ENCODE measurements at places on chromosomes 1 and 21. TPM values are rescaled to one million over a fixed set of nuclear protein-coding genes. Genes with fewer than 3 reads are reported as not detected.

- DNase-seq: no peak
These were observed 2.7 kb downstream of the AMPD2 start for GRCh38 chr1:109622137-109622892.

DNA sequence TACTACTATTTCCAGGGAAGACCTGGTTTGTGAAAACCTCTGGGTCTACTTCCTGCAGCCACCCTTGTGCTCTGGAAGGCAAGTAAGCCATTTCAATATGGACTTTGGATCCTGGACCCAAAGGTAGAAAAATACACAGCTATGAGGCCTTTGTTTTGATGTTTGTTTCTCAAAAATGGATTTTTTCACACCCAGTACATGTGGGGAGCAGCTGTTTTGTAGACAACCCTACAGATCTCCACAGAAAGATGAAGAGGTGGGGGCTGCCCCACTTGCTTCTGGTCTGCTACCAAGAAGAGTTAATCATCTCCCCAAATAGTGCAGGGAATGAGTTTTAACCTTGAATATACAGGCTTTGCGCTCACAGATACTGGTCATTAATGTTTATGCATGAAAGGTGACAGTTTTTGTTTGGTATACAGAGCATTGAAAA, 29.2 kb downstream of the ZNF281 start:
- no peak for DNase-seq

DNA sequence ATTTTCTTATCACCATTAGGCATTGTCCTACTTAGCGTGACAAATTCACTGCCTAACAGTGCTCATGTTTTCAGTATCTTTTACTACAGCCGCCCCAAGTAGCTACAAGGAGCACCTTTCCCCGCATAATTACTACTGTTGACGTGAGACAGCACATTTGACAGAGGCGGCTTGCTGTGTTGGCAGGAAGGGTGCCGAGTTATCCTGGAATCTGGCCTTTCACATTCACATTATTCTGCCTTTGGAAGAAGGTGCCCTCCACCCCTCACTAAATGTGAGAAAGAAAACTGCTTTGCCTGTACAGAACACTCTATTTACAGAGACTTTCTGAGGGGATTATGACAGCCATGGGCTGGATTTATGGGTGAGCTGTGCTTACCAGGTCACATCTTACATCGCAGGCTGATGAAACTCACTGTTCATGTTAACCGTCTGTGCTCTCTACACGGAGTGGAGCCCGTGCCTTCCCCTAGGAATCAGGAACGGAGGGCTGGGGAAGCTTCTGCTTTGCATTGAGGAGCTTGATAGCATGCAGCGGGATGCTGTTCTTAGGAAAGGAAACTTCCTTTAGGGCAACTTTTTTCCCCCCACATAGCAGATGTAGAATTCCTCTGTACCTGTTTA, 148.0 kb upstream of the ZRANB2 start:
- DNase-seq: no peak

GRCh38 chr1:1117469-1117831, 1.6 kb upstream of the C1orf159 start:
- DNase-seq: no peak

- peak; percentile 71 for DNase-seq
These were observed 38.7 kb downstream of the BTBD8 start for GRCh38 chr1:92118826-92119225.

The KIAA0040 gene
- 34.5 TPM for polyA plus RNA-seq

GRCh38 chr1:22556391-22557104, 6.7 kb upstream of the EPHA8 start:
- DNase-seq: no peak

GRCh38 chr1:117609471-117609911, 3.6 kb downstream of the TENT5C start:
- no peak for DNase-seq

DNA sequence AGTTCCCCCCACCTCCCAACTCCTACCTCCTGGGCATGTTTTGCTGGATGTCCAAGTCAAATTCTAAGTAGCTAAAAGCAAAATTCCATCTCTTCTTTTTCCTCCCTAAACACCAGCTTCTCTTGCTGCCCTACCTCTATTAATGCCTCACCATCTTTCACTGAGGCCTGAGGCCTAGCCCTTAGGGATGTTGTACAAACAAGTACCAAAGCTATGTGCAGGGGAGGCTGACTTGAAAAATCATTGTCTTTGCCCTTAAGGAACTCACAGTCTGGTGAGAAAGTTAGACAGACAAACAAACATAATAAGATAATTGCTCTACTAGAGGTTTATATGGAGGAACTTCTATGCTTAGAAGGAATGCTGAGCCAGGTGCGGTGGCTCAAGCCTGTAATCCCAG, 25.3 kb upstream of the SYNC start:
- no peak for DNase-seq

DNA sequence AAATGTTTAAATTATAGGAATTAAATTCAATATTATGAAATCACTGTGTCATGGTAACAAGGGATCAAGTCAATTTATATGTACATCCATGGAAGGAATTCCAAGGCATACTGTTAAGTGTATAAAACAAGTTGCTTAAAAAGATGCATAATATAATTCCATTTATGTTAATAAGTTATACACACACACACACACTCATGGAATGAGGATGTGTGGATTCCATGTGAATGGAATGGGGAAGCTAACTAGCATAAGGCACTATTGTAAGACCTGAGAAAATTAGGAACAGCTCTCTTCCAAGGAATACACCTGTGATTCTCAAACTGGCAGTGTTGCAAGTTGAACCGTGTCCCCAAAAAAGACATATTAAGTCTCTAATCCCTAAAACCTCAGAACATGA, 17.6 kb upstream of the TRAF3IP3 start:
- peak; percentile 17 for DNase-seq

The PROK1 gene
- polyA plus RNA-seq: not detected

The ASCL5 gene
- polyA plus RNA-seq: not detected

The TFAP2E gene
- polyA plus RNA-seq: 0.32 TPM

- no peak for DNase-seq
These were observed 399.9 kb downstream of the HHAT start for GRCh38 chr1:210728437-210729149.

DNA sequence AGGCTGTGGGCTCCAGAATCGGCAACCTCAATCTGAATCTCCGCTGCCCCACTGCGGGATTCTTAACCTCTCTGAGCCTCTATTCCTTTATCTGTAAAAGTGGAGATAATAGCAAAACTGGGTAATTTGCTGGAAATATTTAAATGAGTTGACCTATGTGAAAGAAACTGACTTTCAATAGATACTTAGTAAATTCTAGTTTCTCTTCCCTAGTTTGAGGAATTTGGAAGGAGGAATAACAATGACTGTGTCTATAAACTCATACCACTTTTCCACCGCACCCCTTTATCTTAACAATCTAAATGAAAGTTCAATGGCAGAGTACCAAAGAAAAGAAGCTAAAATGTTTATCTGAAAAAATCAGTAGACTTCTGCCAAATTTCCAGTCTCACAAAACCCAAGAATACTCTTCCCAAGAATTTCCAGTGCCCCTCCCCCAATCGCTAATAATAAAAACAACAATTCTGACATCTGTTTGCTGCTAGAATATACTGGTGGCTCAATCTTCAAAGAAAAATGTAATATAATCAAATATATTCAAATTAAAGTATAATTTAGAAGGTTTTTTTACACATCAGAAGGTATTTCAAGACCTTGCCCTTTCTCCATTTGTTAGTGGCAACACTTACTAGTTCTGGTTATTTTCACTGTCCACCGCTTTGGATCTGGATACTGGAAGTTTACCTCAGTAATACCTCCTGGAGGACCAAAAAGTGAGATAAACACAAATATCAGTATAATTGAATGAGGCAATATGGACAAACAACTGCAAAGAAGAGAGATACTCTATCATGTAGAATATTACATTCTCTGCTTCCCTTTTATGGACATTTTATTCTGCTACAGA, 171.2 kb downstream of the LTN1 start:
- DNase-seq: no peak

DNA sequence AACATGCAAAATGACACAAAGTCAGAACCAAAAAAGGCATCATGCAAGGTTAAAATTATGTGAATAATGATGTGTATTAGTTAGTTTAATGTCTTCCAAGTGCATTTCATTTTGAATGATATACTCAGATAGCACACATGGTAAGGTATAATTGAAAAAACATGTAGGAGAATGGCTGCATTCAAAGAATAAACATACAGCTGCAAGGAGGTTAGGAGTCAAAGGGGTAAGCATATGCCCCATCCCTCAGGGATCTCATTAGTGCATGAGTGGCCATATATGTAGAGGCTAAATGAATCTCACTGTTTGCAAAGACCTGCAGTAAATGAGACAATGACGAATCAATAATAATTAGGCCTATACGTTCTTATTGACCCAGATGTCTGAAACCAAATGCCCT, 179.7 kb upstream of the HOOK1 start:
- DNase-seq: no peak

Data from foreskin keratinocyte (primary cell).